ENCODE measurements at places on chromosomes 6 and 20.

DNA sequence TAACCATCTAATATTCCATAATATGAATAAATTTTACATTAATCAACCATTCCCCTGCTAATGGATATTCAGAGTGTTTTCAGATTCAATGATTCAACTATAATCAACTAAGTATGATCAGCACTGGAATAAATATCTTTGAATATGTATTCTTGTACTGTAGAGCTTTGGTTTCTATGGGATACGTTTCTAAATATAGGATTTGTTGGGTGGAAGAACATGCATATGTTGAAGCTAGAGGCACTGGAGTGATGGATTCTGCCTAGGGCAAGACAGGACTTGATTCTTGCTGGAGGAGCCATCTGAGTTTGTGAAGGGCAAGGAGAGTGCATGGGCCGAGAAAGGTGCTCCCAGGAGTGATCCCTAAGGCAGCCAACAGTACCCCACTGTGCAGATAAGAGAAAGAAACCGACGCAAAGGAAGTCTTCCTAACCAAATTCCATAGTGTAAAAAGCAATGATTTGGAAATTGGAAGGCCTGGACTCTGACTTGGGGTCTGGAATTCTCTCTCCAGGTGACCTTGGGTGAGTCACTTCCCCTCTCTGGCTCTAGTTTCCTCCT lies 418.7 kb downstream of the PREX1 start:
- DNase-seq = no peak

- no peak for DNase-seq
These were observed 144.5 kb upstream of the ID4 start for GRCh38 chr6:19692506-19693298.

DNA sequence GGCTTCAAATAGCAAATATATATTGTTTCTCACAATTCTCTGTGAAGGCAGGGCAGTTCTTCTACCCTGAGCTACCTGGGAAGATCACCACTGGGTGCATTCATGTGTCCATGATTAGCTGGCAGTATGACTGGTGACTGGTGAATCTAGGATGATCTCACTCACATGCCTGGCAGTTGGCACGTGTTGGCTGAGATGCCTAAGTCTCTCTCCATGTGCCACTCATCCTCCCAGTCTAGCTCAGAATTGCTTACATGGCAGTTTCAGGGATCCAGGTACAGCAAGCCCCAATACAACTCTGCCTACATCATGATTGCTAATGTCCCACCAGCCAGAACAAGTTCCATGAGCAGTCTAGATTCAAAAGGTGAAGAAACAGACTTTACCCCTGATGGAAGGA lies 346.8 kb upstream of the CNR1 start:
- DNase-seq = no peak

GRCh38 chr6:166615059-166615770 lies 11.8 kb downstream of the RPS6KA2 start:
- DNase-seq = no peak

DNA sequence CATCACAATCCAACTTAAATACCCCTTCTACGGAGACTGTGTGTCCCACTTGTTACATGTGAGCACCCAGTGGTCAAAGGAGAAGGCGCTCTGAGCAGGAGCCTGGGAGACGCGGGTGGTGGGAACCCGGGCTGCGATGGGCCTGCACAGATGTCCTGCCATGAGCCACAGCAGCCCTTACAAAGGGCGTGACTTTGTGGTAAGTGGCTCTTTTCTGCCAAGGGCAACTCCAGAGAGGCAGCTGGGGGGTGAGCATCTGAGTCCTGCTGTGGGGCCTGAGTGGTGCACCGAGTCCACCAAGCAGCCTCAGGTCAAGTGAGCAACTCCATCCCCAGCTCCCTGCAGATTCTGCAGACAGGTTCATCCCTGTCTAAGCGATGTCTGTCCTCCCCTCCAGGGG lies 33.6 kb upstream of the CST7 start:
- no peak for DNase-seq

GRCh38 chr6:166464068-166465002 lies 81.6 kb upstream of the MPC1 start:
- DNase-seq = no peak

DNA sequence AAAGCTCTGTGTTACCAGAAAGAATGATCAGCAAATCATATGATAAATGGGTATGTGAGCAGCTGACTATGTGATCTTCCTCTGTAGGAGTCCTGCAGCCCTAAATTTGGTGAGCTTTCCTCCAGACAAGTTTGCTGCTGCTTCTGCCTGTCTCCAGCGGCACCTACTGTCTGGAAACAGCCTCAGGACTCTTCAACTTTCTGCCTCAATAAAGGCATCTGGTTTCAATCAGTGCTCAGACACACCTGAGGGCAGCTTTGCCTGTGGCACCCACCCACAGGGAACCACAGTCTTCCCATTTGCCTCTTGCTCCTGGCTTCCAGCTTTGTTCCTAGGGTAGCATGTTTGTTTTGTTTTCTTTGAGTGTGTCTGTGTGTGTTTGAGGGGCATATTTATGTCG lies 727.9 kb upstream of the MAN1A1 start:
- no peak for DNase-seq

GRCh38 chr20:18224968-18225568 lies 63.3 kb upstream of the ZNF133 start:
- DNase-seq = no peak

Measured in activated T-cell treated with anti-CD3 and anti-CD28 coated beads, Interleukin-2, amount 50 U/mL, for 72 hours (primary cell).